ENCODE measurements at places on chromosomes 3 and 15.
A peak's percentile ranks its signal among the peaks of the same experiment; 100 is the strongest.

DNA sequence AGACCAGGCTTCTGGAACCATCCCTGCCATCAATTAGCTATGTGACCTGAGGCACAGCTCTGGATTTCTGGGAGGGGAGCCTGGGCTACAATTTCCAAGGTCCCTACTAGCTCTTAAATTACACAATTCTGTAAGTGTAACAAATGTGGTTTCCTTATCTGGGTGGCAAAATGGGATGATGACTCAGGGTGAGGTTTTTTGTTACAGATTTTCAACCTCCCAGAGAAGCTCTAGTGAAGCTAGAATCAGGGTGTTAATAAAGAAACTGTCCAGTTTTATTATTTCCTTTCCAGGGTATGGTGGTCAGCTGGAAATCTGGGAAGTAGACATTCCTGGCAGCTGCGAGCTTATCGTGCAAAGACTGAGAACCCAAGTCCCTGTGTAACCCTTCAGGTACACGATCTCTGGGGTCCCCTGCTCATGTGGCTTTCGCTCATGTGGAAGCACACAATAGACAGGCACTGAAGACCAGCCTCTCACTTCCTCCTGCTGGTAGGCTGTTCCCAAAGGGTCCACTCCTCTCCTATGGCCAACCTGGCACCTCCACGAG lies 7.3 kb downstream of the RAB27A start:
- no peak for DNase-seq

DNA sequence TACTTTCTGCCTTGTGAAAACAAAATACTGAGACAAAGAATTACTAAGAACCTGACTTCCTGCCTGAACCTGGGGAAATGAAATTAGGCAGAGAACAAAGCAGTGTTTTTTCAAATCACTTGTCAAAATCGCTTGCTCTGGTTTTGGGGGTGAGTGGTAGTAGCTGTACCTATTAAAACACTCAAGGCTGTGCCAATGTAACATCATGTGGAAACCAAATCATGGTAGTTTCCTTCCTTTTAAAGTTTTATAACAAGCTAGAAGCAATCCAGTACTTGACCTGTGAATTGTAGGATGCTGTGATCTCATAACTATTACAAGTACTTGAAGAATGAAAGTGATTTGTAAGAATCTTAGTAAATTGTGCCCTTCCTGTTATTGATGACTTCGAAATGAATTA lies 6.7 kb downstream of the CMTM8 start:
- no peak for DNase-seq

DNA sequence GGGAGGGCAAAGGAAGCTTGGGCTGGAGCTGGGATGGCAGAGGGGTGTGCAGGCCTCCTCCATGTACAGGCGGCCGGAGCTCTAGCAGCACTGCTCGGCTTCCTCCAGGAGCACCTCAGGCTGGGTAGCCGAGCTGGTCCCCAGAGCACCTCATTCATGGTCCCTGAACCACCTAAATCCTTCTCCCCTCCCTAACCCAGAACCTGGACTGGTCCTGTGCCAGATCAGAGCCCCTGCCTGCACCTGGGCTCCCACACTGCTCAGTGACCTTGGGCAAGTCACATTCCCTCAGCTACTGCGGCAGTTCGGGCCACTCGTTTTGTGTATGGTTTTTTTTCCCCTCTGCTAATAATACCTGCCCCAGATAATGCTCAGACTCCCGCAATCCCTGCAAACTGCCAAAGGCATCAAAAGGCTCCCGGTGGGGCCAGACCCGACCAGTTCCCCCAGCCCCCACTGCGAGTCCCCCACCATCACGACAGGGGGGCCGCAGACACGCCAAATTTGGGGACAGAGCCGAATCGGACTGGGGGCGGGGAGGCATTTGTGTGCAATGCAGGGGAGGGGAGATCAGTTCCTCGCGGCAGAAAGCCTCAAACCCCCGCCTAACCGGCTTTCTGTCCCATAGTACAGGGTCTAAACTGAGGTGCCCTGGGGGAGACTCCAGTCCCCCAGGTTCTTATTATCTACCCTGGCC lies 1.3 kb downstream of the SEMA7A start:
- DNase-seq, result peak; percentile 63

GRCh38 chr3:155701882-155702465 lies 42.9 kb downstream of the PLCH1 start:
- peak; percentile 82 for DNase-seq

- no peak for DNase-seq
These were observed 29.6 kb downstream of the CHAC1 start for GRCh38 chr15:40982855-40983254.

GRCh38 chr15:60772395-60773120 lies 293.6 kb upstream of the ICE2 start:
- DNase-seq, result no peak

- no peak for DNase-seq
These were observed 53.9 kb upstream of the KLF13 start for GRCh38 chr15:31272558-31273257.

- DNase-seq, result peak; percentile 33
These were observed 483 bp downstream of the EHD4 start for GRCh38 chr15:41971895-41972252.

Measured in RPMI8226 (cell line).